ENCODE measurements at places on chromosomes 2 and 18. TPM values are rescaled to one million over a fixed set of nuclear protein-coding genes. Genes with fewer than 3 reads are reported as not detected.

PMAIP1 gene
- total RNA-seq, result 25.4 TPM

IL36G gene
- not detected for total RNA-seq

POTEI gene
- total RNA-seq, result under 0.01 TPM

CRYGD gene
- total RNA-seq, result not detected

AMER3 gene
- not detected for total RNA-seq

TOGARAM2 gene
- total RNA-seq, result 0.43 TPM

TDRD15 gene
- not detected for total RNA-seq

ZSWIM2 gene
- total RNA-seq, result not detected

ANKRD36C gene
- total RNA-seq, result 39.0 TPM

ELOA2 gene
- total RNA-seq, result not detected

All from fibroblast of villous mesenchyme (primary cell).